Activated gamma-delta T cell (primary cell): ENCODE measurements at places on chromosomes 3 and 15.
A peak's percentile ranks its signal among the peaks of the same experiment; 100 is the strongest.

- no peak for DNase-seq
These were observed 271.9 kb downstream of the FOXP1 start for GRCh38 chr3:71311661-71312046.

GRCh38 chr3:114627770-114628169 is 333.9 kb downstream of the TIGIT start:
- no peak for DNase-seq

DNA sequence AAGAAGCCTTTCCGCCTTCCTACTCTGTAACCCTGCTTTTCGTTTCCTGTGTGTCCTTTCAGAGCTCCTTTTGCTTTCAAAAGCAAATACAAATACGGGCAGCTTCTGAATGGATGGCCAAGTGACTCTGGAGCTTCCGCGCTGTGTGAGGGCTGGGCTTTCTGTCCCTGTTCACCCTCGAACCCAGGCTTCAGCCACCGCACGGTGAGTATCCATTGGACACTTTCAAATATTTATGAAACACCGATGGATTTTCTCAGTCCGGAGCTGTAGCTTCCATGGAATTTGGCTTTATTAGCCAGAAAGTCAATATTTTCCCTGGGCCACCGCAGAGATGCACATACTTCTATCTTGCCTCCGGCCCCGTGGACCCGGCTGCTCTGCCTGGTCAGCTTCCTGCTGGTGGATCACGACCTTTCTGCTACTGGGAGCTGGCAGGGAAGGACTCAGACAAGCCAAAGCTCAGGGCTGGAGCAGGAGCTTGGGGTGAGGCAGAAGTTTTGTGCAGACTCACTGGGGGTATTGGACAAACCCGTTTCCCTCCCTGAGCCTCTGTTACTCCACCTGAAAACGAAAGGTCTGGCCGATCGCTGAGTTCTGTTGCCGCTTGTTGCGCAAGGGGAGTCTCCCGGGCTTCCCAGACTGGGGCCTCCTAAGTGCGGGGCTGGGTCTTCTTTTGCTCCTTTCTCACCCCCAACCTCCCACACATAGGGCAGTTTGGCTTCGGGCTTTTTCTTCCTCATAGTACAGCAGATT is 63.6 kb downstream of the LINGO1 start:
- no peak for DNase-seq

DNA sequence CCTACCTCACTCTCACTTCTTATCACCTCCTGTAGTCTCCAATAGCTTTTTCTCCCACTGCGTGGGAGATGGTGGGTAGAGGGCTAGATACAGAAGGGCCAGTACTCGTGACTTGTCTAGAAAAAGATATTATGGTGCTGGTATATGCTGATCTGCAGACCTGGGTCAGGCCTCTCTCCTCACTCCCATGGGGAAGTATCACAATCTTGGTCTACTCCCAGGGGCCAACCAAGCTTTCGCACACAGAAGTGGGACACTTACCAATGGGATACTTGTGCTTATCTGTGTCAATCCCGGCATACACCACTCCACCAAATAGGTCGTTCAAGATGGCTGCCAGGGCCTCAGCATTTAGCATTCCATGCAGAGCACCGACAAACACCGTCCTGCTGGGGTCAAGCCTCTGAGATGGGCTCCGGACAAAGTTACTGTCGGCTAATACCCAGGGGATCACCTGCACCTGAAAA is 9.0 kb upstream of the RPS17 start:
- DNase-seq: no peak

GRCh38 chr3:52979190-52979983 is 66.5 kb downstream of the SFMBT1 start:
- DNase-seq: no peak

GRCh38 chr3:42264399-42265058 is 1.5 kb downstream of the CCK start:
- no peak for DNase-seq

- no peak for DNase-seq
These were observed 815.5 kb upstream of the CFAP20DC start for GRCh38 chr3:59865351-59865750.

DNA sequence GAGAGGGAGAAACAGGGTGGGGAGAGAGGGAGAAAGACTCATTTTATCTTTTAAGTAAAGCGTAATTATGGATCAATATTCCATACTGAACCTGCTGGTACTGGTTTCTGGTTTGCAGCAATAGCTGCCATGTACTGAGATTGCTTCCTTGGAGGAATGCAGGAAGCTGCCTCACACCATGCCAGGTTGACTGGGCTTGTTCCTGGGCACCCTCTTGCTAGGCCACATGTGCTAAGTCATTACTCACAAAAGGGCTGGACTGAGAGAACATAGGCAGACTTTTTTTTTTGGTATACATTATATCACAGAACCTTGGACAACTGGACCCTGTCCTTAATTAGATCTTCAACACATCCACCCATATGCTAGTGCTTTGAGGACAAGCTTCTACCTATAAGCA is 193.4 kb downstream of the ZNF621 start:
- no peak for DNase-seq

- no peak for DNase-seq
These were observed 471.8 kb downstream of the GRM7 start for GRCh38 chr3:7332696-7333095.

DNA sequence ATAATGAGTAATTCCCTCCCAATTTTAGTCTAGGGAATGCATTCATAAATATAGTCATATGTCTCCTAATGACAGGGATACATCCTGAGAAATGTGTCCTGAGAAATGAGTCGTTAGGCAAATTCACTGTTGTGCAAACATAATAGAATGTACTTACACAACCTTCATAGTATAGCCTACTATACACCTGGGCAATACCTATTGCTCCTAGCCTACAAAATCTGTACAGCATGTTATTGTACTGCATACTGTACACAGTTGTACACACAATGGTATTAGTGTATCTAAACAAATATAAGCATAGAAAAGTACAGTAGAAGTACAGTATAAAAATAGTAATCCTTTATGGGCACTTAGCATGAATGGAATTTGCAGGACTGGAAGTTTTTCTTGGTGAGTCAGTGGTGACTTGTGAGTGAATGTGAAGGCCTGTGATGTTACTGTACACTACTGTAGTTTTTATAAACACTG is 6.6 kb downstream of the DTWD1 start:
- DNase-seq: no peak

DNA sequence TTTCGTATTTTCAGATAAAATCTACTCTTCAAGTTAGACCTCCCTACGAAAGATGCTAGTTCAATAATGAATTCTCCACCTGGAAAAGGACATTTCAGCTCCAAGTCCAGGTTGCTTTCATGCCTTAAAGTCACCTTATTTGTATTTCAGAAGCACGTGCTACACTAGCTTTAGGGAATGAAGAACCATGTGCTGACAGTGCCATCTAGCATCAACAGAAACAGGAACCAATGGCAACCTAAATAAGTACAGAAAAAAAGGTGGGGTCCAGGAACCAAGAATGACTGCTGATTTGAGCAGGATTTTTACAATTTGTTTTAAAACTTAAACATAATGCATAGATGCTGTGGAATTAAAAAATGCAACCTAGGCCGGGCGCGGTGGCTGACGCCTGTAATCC is 77.6 kb upstream of the SNRPN start:
- no peak for DNase-seq

DNA sequence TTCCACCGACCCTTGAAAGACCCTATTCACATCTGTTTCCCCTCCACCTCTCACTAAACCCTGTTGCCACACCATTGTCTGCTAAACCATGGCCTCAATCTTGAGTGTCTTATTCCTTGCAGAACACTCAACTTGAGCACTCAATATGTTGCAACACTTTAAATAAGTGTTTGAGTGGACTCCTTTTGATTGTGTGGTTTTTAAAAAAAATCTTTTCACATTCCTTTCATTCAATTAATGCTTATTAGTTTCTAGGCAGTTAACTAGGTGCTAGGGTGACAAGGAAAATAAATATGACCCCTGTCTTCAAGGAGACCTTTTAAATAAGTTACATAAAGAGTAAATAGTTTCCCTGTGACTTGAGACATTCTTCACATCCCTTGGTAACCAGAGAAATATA is 13.3 kb upstream of the HHLA2 start:
- no peak for DNase-seq

- no peak for DNase-seq
These were observed 377.2 kb upstream of the CFAP20DC start for GRCh38 chr3:59426821-59427565.

GRCh38 chr3:69716119-69716518 is 23.1 kb upstream of the MITF start:
- DNase-seq: no peak

DNA sequence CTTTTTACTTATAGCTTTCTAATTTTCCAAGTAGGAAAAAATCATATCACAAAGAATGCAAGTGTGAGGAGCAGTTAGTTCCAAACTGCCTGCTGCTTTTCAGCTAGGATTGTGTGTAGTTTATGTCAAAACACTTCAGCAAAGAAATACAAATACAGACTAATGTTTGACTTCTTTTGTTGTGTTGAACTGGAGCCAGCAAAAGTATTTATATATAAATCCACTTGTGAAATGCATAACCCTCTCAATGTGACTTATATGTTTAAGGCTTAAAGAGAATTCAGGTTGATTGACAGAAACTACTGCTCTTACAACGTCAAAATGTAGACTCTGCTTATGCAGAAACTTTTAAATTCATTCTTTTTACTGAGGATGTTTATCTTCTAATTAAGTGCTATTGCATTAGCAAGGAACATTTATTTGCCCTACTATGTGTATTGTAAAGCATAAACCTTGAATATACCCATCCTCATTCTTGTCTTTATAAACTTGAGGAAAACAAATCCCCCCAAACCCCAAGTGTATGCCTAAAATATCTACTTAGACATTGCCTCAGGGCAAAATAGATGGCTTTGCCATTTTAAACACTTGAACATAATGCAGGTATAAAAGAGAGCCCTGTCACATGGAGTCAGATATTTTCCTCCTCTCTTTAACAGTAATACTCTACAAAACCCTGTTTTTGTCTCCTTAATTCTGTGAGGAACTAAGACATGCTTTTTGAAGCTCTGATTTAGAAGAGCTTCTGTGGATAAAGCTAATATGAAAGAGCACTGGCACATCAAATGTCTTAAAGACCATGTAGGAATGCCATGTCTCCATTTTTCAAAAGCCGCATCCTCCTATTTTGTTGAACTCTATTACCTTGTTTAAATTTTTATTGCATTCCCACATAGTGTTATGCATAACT is 302.8 kb upstream of the TBC1D5 start:
- no peak for DNase-seq

- no peak for DNase-seq
These were observed 50.5 kb downstream of the CTDSPL start for GRCh38 chr3:37912052-37912733.

- no peak for DNase-seq
These were observed 3.1 kb upstream of the NR1I2 start for GRCh38 chr3:119778811-119779210.

GRCh38 chr3:11283139-11283475 is 10.9 kb downstream of the ATG7 start:
- no peak for DNase-seq

- no peak for DNase-seq
These were observed 63.9 kb upstream of the RNU6-1 start for GRCh38 chr15:67903708-67904107.

DNA sequence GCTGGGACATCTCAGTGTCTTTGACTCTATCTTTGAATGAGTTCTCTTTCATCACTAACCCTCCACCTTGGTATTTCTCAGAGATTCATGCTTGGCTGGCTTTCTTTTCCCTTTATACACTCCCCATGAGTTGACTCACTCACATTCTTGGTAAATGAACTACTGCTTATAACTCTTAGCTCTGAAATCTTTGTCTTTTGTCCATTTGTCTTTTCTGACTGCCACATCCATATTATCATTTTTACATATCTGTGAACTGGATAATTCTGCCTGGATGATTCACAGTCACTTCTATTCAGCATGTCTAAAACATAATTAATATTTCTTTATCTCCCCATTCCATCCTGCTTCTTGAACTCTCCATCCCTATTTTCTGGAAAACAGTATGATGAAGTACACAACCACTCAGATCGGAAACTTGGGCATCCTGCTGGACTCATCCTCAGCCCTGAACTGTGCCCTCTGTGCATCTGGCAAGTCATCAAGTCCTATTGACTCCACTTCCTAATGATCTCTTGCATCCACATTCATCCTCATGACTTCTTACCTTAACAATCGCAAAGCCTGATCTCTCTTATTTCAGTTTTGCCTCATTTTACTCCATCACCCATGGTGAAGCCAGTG is 66.9 kb downstream of the KCNAB1 start:
- DNase-seq: no peak

GRCh38 chr3:42157540-42158538 is 66.7 kb downstream of the TRAK1 start:
- DNase-seq: no peak

GRCh38 chr3:115245899-115246298 is 98.8 kb upstream of the ZBTB20 start:
- DNase-seq: no peak

DNA sequence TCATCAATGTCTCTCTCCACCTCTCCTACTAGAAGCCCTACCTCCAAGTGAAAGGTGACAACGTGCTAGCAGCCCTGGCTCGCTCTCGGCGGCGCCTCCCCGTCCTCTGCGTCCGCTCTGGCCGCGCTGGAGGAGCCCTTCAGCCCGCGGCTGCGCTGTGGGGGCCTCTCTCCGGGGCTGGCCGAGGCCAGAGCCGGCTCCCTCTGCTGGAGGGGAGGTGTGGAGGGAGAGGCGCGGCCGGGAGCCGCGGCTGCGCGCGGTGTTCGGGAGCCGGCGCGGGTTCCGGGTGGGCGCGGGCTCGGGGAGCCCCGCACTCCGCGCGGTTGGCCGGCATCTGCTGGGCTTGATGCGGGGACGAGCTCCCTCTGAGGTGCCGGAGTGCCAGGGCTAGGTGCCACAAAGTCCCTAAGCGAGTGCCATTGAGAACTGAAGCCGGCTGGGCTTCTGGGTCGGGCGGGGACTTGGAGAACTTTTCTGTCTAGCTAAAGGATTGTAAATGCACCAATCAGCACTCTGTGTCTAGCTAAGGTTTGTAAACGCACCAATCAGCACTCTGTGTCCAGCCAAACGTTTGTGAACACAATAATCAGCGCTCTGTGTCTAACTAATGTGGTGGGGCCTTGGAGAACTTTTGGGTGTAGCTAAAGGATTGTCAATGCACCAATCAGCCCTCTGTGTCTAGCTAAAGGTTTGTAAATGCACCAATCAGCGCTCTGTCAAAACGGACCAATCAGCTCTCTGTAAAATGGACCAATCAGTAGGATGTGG is 84.8 kb upstream of the ARRDC4 start:
- DNase-seq: peak; percentile 13

- DNase-seq: no peak
These were observed 18.5 kb downstream of the NPHP3 start for GRCh38 chr3:132703733-132704132.

GRCh38 chr15:73716417-73716816 is 32.2 kb downstream of the CD276 start:
- DNase-seq: no peak

GRCh38 chr3:16374047-16374934 is 109.3 kb downstream of the OXNAD1 start:
- DNase-seq: no peak

- DNase-seq: no peak
These were observed 28.1 kb upstream of the INSYN1 start for GRCh38 chr15:73781038-73781925.

GRCh38 chr3:133600572-133601081 is 27.1 kb downstream of the CDV3 start:
- no peak for DNase-seq

GRCh38 chr3:40310705-40311104 is 1.2 kb downstream of the EIF1B start:
- no peak for DNase-seq
